ENCODE measurements at places on chromosomes 16 and 17. TPM values are rescaled to one million over a fixed set of nuclear protein-coding genes. Genes with fewer than 3 reads are reported as not detected.

The NPW gene
- 1.3 TPM for total RNA-seq

The NF1 gene
- 27.0 TPM for total RNA-seq

The TRIM37 gene
- total RNA-seq, result 27.3 TPM

The DEXI gene
- total RNA-seq, result 35.1 TPM

GRCh38 chr17:64498308-64499203, 1.7 kb upstream of the POLG2 start:
- H3K4me1 ChIP-seq, result peaks cover 82% of the 10 kb centered on the region
- DNase-seq, result no peak
- peak overlapping the region; percentile 93 for H3K27ac ChIP-seq
- no peak overlapping the region for H3K4me3 ChIP-seq
- no peaks in the 10 kb centered on the region for H3K27me3 ChIP-seq

GRCh38 chr16:10107081-10107480, 75.1 kb downstream of the GRIN2A start:
- H3K27ac ChIP-seq, result no peak overlapping the region
- no peaks in the 10 kb centered on the region for H3K4me1 ChIP-seq
- H3K27me3 ChIP-seq, result no peaks in the 10 kb centered on the region
- no peaks in the 10 kb centered on the region for H3K36me3 ChIP-seq

- no peak overlapping the region for H3K27ac ChIP-seq
- H3K27me3 ChIP-seq, result peaks cover 7% of the 10 kb centered on the region
- no peaks in the 10 kb centered on the region for H3K36me3 ChIP-seq
- H3K4me1 ChIP-seq, result peaks cover 5% of the 10 kb centered on the region
- no peak for DNase-seq
- H3K4me3 ChIP-seq, result no peak overlapping the region
These were observed 53.7 kb downstream of the NACA2 start for GRCh38 chr17:61537264-61537771.

DNA sequence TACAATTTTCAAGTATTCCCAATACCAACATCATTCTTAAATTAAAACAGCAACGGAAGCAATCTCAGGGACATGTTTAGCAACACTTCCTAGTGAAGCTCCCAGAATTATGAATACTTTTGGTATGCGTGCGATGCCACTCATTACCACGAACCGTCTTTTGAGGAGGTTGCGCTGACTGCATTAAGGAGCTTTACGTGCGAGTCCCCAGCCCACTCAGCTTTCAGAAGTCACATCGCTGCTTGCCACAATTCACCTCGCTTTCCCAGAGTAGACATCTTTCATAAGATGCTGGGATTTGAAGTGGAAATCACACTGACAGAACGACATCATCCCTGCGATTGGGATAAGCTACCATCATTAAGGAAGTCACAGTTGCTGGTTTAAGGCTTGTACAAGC, 441.6 kb upstream of the HSBP1 start:
- no peak for DNase-seq
- H3K27ac ChIP-seq, result no peak overlapping the region
- H3K27me3 ChIP-seq, result peaks cover 2% of the 10 kb centered on the region
- H3K36me3 ChIP-seq, result no peaks in the 10 kb centered on the region
- H3K4me3 ChIP-seq, result no peak overlapping the region

GRCh38 chr16:9082422-9082821, 9.0 kb upstream of the HAPSTR1 start:
- no peaks in the 10 kb centered on the region for H3K27me3 ChIP-seq
- H3K36me3 ChIP-seq, result peaks cover 14% of the 10 kb centered on the region
- no peak overlapping the region for H3K27ac ChIP-seq
- H3K4me1 ChIP-seq, result peaks cover 17% of the 10 kb centered on the region
- no peak overlapping the region for H3K4me3 ChIP-seq
- DNase-seq, result no peak
